ENCODE measurements at places on chromosomes 7 and 10.

GRCh38 chr10:96984541-96985131 is 152.5 kb downstream of the LCOR start:
- no peak for DNase-seq

- no peak for DNase-seq
These were observed 31.9 kb downstream of the RPS24 start for GRCh38 chr10:78065611-78066010.

GRCh38 chr7:102454468-102454867 is 10.2 kb downstream of the ALKBH4 start:
- no peak for DNase-seq

DNA sequence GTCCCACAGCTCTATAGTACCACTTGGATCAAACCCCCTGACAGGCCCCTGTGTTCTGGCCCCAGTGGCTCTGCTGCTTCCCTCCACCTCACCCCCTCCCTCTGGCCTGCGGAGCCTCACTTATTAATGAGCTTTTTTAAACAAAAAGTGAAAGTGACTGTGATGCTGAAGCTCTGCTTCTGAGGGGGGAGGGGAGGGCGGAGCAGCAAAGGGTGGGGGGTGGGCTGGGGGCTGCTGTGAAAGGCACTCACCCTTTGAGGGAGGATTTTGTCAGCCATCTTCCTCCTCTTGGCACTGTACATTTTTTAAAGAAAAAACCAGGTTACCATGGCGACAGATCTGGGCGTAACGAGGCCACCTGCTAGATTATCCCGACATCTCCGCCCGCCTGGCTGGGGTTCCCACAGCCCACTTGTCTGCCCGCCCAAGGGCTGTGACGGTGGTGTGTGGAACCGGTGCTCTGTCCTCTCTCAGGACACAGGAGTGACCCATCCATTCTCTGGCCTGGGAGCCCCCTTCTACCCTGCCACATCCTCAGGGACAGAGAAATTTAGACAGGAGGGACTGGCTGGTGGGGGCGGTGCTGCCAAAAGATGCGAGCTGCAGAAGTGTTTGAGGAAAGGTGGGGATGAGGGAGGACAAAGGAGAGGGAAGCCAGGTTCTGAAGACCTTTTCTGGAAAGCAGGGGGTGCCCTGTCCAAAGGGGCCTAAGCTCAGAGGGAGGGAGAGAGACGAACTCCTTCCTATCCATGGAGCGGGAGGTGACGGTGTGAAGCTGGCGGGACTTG is 4.9 kb downstream of the SMARCD3 start:
- DNase-seq: peak; percentile 69

DNA sequence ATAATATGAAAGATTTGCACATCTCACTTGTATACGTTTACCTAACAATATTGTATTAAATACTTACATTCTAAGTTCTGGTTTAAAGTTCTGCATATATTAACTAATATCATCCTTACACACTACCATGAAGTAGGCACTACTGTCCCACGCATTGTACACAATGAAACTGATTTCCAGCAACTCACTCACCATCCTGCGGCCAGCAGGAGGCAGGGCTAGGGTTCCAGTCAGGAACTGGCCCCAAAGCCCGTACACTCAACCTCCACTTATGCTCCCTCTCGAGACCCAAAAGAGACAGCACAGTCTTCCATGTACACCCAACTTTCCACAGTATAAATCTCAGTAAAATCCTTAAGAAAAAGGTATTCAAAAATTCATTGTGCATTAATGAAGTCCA is 41.4 kb downstream of the GRID1 start:
- DNase-seq: no peak

GRCh38 chr7:32515890-32516550 is 20.7 kb downstream of the AVL9 start:
- no peak for DNase-seq

- peak; percentile 74 for DNase-seq
These were observed 67.3 kb downstream of the GLCCI1 start for GRCh38 chr7:8035647-8036518.

DNA sequence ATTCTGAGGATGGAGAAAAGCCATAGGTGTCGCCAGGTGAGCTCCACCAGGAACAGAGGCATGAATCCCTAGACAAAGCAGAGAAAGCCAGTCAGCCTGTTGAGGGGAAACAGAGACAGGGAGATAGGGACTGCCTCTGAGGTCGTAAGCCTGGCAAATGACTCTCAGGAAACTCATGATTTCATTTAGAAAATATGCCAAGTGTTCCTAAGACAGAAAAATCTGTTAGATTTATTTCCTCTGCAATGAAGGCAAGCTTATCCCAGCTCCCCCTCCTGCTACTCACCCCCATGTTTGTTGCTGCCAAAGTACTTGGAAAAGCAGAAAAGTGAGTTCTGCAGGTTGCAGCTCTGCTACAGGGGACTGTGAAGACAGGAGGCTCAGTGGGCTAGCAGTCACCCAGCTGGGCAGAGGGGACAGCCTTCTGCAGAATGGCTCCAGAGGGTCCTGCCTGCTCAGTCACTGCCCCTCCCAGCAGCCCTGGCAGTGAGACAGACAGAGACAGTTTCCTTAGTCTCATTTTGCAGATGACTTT is 184.3 kb downstream of the ADRA2A start:
- no peak for DNase-seq

GRCh38 chr10:5442065-5442989 is 30.0 kb downstream of the NET1 start:
- DNase-seq: peak; percentile 63

DNA sequence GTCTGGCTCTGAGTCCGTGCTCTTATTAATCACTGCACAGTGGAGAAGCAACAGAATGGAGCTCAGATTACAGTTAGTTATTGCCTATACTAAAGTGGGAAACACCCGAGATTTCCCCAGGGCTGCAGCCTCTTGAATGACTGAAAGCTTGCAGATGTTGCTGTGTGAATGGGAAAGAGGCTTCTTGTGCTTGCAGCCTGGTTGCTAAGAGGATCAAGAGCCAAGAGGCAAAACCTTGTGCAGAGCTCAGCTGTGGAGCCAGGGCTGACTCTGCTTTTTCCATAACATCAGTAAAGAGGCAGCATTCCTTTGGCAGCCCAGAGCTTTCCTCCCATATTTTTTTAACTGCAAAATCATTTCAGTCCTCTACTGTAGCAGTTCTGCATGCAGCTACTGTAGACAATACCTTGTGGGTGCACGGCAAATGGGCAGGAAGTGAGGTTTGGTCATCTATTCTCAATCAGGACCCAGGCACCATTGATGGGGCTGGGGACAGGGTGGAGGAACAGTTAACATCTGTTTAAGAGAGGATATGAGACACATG is 86.5 kb downstream of the RALA start:
- no peak for DNase-seq

GRCh38 chr7:91929463-91929862 is 11.2 kb upstream of the AKAP9 start:
- DNase-seq: no peak

- no peak for DNase-seq
These were observed 21.3 kb downstream of the CLCN1 start for GRCh38 chr7:143337216-143337615.
